Stimulated activated CD8-positive, alpha-beta memory T cell treated with anti-CD3 and anti-CD28 coated beads, Interleukin-4, amount 100 ng/mL, for 48 hours (primary cell): ENCODE measurements at places on chromosomes 12 and 14.

DNA sequence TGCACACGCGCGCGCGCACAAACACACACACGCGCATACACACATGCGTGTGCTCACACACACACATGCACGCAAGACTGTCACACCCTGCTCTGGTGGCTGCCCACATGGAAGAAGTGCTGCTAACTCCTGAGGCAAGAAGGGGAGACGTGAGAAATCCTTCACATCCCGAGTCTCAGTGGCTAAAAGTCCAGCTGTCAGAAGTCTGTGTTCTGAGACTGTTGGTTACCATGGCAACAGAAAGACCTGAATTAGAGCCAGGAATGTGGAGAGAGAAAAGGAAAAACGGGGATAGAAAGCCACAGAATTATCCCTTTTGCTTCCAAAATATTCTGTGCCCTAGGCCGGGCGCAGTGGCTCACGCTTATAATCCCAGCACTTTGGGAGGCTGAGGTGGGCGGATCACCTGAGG, 71.2 kb downstream of the PPFIBP1 start:
- DNase-seq, result no peak

DNA sequence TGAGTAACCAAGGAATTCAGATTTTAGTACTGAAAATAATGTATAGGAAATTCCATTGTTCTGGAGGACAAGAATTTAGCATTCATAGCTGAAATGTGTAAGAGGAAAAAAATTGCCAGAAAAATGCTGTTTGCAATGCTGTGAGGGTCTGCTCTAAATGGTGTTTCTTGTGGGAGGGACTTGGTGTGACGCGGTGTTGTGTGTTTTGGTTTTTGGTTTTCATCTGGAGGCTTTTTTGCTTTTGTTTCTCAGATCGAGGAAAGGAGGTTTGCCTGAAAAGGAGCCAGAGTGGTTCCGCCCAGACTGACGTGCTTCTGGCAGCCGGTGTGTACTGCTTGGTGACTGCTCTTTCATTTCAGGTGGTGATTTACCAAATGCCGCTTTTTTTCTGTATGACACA, 211.8 kb upstream of the HMGA2 start:
- no peak for DNase-seq

GRCh38 chr12:3938042-3938544, 64.9 kb upstream of the PARP11 start:
- DNase-seq, result no peak

- peak; percentile 61 for DNase-seq
These were observed at the start of gene ATL1 for GRCh38 chr14:50559990-50560930. Gene ATL1 (plus strand): TSS chr14:50560145. CDS start chr14:50560266, 121 bp downstream.

DNA sequence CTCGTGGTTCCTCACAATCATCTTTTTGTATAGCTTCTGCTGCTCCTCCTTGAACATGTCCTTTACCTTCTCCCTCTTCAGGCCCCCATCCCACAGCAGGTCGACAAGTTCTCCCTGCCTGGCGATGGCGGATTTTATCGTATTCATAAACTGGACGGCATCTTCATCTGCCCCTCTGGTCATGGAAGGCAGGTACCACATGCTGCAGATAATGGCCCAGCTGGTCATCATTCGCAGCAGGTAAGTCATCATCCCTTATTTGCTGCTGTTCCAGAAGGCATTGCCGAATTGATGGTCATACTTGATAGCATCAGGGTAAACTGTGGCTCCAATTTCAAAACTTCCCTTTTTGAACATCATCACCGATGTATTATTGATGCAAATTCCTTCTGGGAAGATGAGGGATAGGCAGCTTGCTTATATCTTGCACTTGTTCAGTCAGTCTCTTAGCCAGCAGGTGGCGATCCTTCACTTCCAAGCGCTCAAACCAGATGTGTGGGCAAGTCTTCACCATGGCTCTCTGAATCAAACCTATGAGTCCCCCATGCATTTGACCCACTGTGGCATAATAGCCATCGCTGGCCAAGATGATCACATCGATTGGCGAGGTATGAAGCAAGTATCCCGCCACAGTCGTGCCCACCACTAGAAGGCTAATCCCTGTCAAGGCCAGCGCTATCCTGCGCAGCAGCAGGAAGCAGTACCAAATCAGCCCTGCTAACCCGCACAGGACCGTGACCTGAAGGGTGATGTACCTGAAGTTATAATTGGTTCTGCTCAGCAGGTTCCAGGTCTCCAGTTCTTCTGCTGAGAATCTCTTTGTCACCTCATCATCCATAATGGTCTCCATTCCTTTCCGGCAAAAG, 381.5 kb upstream of the STXBP6 start:
- no peak for DNase-seq

DNA sequence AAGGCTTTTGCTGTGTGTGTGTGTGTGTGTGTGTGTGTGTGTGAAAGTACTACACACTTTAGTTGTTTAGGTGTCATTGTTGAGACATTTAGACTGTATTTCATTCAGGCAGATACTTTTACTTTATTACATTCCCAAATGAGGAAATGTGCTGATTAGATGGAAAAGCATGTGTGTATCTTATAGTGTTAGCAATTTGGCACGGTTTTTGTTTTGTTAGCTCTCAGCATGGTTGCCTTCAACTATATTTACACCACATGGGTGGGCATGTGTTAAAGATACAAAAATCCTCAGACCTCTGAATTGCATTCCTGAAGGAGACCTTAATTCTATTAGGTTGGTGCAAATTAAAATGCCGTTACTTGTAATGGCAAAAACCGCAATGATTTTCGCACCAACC, 879.5 kb downstream of the DIO2 start:
- DNase-seq, result no peak

GRCh38 chr12:96236221-96236822, 42.1 kb downstream of the ELK3 start:
- DNase-seq, result peak; percentile 46

GRCh38 chr12:63963868-63964267, 119.4 kb downstream of the SRGAP1 start:
- no peak for DNase-seq
